ENCODE measurements at places on chromosomes 1 and 21.

DNA sequence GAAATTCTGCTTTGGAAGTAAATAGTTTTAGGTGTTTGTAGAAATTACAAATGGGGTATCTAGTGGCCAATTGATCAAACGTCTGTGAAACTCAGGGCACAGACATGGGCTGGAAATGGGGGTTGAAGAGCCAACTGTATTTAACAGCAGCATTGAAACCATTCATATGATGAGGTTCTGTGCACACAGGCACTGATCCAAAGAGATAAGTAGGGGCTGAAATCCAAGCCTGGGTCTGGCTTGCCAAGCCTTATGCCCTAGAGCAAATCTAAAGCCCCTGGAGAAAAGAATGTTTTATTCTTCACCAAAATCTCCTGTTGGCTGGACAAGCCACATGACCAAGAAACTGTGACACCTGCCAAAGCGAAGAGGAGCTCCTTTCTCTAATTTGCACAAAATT lies 67.6 kb upstream of the ST6GALNAC5 start:
- no peak for DNase-seq

DNA sequence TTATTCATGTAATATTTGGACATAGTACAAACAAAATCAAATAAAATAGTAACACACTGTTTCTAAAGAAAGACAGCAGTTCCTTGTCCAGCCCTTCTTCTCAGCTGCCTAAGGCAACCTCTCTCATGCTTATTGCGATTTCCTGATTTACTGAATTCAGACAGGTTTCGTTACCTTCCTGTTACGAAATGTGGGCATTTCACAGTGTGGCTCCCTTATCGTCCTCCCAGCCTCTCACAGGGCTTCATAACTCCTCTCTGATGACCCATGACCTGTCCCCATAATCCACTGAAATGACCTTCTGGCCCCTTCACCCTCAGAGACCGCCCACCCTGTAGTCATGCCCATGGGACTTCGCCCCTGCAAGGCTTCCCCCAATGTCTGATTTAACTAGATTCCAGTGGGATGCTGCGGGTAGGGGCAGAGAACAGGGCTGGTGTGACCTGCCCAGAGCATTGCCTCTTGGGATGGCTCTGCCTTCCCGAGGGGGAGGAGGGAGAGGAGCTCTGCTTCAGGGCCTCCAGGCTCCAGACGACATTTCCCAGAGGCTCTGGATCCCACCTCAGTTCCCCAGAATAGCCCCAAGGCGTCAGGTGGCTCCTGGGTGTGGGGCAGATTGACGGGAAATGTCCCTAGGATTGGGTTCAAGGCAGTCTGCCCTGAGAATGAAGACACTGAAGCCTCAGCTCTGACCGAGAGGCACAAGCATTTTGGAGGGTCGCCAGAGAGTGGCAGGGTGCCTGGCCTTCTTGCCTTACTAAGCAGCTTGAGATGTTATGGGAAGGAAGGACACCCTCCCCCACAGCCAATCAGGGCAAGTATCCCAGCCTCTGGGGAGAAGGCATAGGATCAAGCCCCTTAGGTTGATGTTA lies 20.6 kb downstream of the PADI2 start:
- DNase-seq: peak; percentile 33

- no peak for DNase-seq
Observed at GRCh38 chr21:30710499-30710898, 8.1 kb downstream of the KRTAP21-3 start.

DNA sequence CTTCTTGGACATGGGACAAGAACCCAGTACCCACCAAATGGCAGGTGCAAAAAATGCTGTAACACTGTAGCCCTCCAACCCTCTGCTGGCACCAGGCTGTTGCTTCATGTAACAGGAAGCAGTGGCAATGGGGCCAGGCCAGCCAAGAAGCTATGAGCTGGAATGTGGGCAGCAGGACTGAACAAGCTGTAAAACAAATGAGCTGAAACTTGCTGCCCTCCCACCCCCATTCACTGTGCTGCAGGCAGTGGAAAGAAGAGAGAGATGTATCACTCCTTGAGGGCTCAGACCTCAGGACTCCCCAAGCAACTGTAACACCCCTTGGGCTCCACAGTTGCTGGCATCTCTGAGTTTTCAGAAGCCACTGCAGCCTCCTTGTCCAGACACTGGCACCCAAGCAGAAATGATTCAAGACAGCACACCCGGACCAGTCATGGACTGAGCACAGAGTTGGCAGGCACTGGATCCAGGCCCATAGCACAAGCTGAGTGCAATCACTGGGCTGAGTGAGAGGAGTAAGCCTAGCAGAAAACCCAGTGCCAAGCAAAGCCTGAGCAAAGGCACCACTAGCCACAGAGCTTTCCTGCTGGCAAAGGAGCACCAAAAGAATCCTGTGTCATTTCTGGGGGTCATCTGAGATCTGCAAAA lies 321.4 kb upstream of the CXADR start:
- DNase-seq: no peak

DNA sequence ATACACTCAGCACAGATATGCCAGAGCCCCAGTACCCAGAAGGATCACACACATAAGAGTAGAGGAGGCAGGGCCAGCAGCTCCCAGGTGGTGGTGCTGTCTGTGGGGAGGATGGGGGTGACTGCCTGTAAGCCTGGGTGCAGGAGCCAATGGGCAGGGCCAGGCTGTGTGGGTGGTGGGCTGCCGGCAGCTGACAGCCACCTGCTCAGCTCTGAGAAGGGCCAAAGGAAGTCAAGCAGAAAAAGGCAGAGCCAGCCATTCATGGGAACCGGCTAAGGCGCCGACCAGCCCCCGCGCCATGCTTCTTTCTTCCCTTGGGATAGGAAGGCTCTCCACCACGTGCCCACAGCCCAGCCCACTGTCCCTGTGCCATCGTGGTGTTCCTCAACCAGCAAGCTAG lies 14.1 kb downstream of the PIK3C2B start:
- DNase-seq: no peak

- no peak for DNase-seq
Observed at GRCh38 chr1:168054117-168054516, 82.6 kb downstream of the GPR161 start.

- no peak for DNase-seq
Observed at GRCh38 chr1:119551218-119551617, 44.2 kb downstream of the HSD3B1 start.

- DNase-seq: peak; percentile 36
Observed at GRCh38 chr1:184753608-184754475, 816 bp downstream of the EDEM3 start.

- no peak for DNase-seq
Observed at GRCh38 chr1:53256511-53257453, 18.5 kb upstream of the MAGOH start.

DNA sequence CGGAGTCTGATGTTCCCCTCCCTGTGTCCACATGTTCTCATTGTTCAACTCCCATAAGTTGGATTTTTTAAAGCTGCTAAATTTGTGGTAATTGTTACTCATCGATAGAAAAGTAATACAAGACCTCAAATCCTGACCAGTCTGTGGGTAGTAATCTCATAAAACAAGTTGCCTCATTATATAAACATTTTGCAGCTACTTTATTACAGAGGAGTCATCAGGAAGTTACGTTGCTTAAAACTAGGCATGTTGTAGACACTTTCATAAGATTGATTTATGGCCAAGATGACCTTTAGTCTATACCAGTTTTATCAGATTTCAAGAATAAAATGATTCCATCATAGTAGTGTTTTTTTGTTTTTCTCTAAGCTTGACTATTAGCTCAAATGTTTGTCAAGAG lies 208.8 kb downstream of the GIPC2 start:
- DNase-seq: peak; percentile 48

GRCh38 chr21:38712071-38712470 lies 93.7 kb upstream of the ETS2 start:
- peak; percentile 66 for DNase-seq

GRCh38 chr1:11893907-11894251 lies 32.3 kb downstream of the KIAA2013 start:
- DNase-seq: peak; percentile 82

- no peak for DNase-seq
Observed at GRCh38 chr1:198162091-198162767, 5.4 kb downstream of the NEK7 start.

- no peak for DNase-seq
Observed at GRCh38 chr1:226956942-226957713, 17.0 kb downstream of the COQ8A start.

GRCh38 chr1:77371396-77371795 lies 89.6 kb downstream of the AK5 start:
- DNase-seq: no peak

DNA sequence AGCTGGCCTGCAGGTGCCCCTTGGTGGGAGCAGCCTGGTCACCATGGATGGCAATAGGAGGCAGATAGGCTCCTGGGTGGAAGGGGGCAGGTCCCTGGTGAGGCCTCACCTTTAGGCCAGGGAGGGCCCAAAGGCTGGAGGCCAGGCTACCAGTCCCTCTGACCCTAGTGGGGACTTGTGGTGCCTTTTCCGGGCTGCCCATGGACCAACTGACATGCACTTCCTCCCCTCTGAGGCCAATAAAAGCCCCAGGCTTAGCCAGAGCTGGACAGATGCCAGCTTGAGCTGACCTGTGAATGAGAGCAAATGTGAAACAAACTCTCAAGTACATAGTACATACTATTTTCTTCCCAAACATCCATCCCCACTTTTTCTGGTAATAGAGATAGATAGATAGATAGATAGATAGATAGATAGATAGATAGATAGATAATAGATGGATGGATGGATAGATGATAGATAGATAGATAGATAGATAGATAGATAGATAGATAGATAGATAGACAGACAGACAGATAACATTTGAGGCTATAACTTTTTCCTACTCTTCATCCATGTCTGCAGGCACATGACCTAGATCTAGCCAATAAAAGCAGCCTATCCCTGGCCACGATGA lies 9.2 kb upstream of the CTTNBP2NL start:
- DNase-seq: no peak

DNA sequence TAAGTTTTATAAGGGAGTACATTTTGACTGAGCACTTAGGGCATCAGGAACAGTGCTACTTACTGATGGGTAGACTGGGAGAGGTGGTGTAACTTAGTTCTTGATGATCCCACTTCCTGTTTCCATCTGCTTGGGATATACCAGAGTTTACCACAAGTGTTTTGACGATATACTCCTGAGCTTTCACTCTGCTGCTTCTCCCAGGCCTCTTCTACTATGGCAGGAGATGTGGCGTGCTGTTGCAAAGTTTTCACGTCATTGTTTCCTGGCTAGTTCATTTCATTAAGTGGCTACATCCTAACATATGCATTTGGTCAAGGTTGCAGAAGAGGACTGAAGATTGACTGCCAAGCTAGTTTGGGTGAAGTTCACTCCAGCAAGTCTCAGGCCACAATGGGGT lies 41.3 kb upstream of the LAMC2 start:
- no peak for DNase-seq

DNA sequence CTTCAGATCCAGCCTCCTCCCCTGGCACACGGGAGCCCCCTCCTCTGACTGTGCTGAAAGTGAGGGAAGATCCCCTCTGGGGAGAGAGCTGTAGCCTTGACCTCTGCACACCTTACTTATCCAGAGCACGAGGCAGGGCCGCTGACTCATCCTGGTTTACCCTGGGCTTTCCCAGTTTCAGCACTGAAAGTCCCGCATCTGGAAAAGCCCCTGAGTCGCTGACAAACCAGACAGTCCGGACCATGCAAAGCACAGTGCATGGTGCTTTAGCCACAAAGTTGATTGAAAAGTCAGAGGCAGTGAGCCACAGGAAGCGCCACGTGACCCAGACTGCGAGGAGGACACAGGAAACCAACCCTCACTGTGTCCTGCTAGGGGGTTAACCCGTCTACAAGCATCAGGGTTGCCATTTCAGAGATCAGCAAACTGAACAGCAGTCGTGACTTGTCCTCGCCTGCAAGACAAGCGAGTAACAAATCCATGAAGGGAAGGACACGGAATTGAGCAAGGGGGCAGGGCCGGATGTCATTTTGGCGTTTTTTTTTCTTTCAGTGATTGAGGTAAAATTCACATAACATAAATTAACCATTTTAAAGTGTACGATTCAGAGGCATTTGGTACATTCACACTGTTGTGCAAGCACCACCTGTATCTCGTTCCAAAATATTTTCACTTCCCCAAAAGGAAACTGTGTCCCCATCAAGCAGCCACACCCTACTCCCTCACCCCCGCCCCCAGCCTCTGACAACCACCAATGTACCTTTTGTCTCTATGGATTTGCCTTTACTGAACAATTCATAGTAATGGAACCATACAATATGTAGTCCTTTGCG lies 19.9 kb upstream of the IFNGR2 start:
- peak; percentile 60 for DNase-seq

DNA sequence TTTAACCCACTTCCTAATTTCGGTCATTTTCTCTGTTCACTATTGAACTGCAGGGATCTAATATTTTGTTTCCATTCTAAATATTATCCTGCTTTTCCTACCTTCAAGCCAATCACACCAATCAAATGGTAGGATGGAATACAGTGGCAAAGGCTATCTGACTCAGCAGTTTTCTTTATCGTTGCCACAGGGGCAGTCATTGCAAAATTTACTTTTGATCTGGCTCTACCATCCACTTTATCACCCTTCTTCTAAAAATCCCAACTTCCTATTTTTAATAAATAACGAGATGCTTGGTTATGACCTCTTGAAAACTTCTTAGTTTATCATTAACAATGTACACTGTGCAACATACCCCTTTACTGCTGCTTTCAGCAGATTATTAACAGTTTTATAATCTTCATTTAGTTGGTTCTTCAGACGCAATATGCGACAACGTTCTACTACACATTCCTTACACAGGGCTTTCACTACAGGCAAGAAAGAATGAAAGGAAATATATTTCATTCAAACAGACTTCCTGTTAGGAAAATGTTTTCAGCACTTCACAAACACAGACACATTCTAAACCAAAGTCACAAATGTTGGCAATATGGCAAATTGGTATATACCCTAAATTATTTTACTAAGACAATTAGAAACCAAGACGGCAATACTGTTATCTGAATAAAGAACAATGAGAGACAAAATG lies 52.3 kb upstream of the RAP1GAP start:
- no peak for DNase-seq

DNA sequence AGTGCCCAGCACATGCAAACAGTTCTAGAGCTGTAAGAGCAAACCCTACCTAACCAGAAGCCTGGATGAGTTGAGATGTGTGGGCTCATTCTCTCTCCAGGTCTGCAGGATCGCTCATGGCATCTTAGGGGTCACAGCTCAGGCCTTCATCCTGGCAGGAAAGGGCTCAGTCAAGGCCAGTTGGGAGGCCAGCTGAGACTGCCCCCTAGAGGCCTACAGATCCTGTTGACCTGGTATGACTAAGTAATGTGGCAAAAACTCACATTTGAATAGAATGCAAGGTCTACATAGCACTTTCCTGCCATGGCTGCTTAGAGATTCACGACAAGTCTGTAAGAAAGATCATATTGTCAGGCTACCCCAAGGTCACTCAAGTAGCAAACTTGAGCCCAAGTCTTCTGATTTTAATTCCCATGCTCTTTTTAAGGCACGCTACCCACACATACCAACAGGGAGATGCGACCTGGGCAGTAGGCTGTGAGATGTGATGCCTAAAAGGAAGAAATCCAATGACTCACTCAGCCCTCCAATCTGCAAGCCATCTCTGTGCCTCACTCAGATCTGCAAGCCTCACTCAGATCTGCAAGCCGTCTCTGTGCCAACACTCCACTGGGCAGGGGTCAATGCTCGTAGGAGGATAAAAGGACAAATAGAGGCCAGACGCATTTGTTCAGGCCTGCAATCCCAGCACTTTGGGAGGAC lies 5.1 kb upstream of the CAPN8 start:
- DNase-seq: peak; percentile 44
